NCI-H1436 treated with DMSO at 0.1 percent for 48 hours (cell line): ENCODE measurements at places on chromosomes 1 and 21.
A peak's percentile ranks its signal among the peaks of the same experiment; 100 is the strongest.

DNA sequence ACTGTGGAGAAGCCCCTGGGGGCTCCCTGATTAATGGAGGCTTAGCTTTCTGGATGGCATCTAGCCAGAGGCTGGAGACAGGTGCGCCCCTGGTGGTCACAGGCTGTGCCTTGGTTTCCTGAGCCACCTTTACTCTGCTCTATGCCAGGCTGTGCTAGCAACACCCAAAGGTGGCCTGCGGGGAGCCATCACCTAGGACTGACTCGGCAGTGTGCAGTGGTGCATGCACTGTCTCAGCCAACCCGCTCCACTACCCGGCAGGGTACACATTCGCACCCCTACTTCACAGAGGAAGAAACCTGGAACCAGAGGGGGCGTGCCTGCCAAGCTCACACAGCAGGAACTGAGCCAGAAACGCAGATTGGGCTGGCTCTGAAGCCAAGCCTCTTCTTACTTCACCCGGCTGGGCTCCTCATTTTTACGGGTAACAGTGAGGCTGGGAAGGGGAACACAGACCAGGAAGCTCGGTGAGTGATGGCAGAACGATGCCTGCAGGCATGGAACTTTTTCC is 24.8 kb downstream of the PCSK9 start:
- no peak for DNase-seq

DNA sequence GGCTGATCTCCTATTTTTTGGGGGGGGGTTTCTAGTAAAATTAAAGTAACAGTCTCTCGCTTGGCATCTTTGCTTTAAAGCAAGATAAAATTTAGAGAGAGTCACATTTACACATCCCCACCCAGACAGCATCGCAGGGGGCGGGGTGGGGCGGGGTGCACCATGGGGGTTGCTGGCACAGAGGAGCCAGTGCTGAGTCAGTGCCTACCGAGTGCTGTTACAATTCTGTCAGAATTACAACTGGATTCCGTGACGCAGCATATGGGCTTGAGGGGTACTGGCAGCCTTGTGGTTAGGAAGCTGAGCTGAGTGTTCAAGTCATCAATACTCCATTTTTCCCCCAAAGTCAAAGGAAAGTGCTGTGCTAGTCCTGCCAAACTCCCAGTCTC is 175.9 kb downstream of the PRDM16 start:
- DNase-seq, result no peak

DNA sequence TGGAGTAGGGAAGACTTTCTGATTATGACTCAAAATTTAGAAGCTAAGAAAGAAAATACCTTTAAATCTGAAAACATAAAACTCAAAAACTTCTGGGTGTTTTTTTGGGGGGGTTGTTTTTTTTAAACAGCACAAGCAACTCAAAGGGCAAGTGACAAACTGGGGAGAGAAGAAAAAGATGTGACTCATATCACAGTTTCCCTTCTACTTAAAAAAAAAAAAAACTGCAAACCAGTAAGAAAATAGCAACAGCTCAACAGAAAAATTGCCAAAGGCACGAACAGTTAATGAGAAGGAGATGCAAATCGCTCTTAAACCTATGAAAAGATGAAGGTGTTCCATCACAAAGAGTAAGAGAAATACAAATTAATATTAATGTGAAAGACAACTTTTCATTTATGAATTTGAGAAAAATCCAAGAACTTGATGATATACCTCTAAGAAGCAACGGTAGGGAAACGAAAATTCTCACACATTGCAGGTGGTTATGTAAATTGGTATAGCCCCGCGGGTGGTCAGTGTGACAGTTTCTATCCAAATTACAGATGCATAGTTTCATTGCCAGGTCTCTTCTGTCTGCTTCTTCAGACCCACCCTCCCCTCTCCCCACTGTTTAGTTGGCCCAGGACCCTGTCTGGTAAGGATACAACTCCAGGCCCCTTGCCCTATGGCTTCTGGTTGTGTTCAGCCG is 9.0 kb downstream of the IFNAR2 start:
- no peak for DNase-seq

GRCh38 chr1:219120624-219121544 is 52.8 kb upstream of the LYPLAL1 start:
- DNase-seq, result no peak

GRCh38 chr1:99725996-99726395 is 40.4 kb downstream of the FRRS1 start:
- DNase-seq, result no peak

GRCh38 chr1:54610048-54610447 is 13.3 kb downstream of the FAM151A start:
- DNase-seq, result no peak

DNA sequence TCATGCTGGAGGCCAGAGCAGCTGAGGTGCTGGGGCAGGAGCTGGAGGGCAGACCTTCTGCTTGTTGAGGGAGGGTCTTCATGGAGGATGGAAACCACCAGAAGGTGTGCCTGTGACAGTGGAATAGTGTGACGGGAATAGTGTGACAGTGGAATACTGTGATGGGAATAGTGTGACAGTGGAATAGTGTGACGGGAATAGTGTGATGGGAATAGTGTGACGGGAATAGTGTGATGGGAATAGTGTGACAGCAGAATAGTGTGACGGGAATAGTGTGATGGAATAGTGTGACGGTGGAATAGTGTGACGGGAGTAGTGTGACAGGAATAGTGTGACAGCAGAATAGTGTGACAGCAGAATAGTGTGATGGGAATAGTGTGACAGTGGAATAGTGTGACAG is 325.1 kb downstream of the HHAT start:
- no peak for DNase-seq

DNA sequence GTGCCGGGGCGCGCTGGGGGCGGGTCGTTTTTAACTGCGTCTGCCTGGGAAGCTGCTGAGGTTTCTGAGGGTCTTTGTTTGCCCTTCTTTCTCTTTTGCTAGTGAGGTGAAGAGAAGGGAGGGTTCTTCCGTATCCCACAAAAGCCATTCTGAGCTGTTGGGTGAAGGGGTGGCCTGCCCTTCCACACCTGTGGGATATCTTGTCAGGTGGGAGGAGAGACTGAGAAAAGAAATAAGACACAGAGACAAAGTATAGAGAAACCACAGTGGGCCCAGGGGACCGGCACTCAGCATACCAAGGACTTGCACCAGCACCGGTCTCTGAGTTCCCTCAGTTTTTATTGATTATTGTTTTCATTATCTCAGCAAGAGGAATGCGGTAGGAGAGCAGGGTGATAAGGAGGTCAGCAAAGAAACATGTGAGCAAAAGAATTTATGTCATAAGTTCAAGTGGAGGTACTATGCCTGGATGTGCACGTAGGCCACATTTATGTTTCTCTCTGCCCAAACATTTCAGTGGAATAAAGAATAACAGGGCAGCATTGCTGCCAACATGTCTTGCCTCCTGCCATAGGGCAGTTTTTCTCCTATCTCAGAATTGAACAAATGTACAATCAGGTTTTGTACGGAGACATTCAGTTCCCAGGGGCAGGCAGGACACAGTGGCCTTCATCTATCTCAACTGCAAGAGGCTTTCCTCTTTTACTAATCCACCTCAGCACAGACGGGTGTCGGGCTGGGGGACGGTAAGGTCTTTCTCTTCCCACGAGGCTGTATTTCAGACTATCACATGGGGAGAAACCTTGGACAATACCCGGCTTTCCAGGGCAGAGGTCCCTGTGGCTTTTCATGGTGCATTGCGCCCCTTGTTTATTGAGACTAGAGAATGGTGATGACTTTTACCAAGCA is 972 bp downstream of the PGBD2 start:
- DNase-seq, result peak; percentile 67
